Activated naive CD8-positive, alpha-beta T cell treated with anti-CD3 and anti-CD28 coated beads, Interleukin-2, amount 50 U/mL, for 24 hours (primary cell): ENCODE measurements at places on chromosomes 1 and 21.

DNA sequence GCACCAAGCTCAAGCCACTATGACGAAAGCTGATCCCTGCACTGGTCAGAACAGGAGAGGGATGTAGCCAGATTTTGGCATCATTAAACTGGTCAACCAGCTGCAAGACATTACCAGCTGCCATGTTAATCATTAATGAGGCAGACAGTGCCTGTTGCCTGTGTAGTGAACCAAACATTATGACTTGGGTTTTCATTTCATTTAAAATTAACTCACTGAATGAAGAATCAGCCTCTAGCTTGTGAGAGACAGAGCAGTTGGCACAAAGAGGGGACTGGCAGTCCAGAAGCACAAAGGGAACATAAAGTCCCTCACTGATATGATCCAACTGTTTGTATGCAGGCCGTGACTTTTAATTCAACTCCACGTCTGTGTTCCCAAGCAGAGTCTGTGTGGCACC, 318.9 kb downstream of the SEC16B start:
- no peaks in the 10 kb centered on the region for H3K4me1 ChIP-seq
- H3K4me3 ChIP-seq = no peak overlapping the region

DNA sequence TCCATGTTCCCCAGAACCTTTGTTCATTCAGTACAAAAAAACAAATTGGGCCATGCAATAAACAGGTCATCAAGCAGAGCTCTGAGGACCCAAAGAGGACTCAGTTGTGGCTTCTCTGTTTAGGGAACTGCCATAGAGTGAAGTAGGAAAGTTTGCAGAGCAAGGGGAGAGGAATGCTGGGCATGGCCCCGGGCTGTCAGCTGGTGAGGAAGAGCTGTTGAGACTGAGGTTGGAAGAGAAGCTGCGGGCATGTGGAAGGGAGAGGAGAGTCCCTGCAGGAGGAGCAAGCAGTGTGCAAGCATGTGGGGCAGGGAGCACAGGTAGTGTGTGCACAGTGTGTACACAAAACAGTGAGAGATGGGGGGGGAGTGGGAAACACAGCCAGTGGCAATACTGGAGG, 71.8 kb downstream of the NTPCR start:
- H3K27me3 ChIP-seq = no peaks in the 10 kb centered on the region
- peaks cover 14% of the 10 kb centered on the region for H3K36me3 ChIP-seq
- no peak overlapping the region for H3K4me3 ChIP-seq

DNA sequence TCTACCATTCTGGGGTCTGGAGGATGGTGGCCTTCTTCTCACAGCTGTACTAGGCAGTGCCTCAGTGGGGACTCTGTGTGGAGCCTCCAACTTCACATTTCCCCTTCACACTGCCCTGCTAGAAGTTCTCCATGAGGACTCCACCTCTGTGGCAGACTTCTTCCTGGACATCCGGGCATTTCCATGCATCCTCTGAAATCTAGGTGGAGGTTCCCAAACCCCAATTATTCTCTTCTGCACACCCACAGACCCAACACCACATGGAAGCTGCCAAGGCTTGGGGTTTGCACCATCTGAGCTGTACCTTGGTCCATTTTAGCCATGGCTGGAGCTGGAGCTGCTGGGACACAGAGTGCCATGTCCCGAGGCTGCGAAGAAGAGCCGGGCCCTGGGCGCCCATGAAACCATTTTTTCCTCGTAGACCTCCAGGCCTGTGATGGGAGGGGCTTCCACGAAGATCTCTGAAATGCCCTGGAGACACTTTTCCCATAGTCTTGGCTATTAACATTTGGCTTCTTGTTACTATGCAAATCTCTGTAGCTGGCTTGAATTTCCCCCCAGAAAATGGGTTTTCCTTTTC, 170.5 kb downstream of the FOXD2 start:
- no peak overlapping the region for H3K4me3 ChIP-seq
- peaks cover 12% of the 10 kb centered on the region for H3K27me3 ChIP-seq
- no peak overlapping the region for H3K27ac ChIP-seq
- H3K4me1 ChIP-seq = no peaks in the 10 kb centered on the region

DNA sequence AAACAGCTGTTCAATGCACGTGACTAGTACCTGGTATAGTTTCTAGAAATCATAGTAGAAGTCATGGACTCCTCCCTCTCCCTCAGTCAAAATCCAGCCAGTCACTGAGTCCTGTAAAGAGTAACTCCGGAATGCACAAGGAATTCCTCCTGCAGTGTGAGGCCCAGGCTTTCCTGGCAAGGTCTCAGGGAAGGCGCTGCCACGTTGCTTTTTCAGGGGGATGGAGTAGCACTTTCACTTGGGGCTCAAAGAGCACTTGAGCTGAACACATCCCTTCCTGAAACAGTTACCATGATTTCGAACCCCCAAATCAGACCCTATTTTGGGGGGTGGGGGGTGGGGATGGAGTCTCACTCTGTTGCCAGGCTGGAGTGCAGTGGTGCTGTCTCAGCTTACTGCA, 26.4 kb upstream of the LRRC8D start:
- DNase-seq = no peak
- H3K4me3 ChIP-seq = no peak overlapping the region
- H3K4me1 ChIP-seq = peaks cover 8% of the 10 kb centered on the region
- H3K27me3 ChIP-seq = no peaks in the 10 kb centered on the region
- no peak overlapping the region for H3K27ac ChIP-seq

- H3K36me3 ChIP-seq = no peaks in the 10 kb centered on the region
- H3K27ac ChIP-seq = no peak overlapping the region
- no peak for DNase-seq
- H3K4me3 ChIP-seq = no peak overlapping the region
Measured at GRCh38 chr1:10027027-10027426, 5.7 kb upstream of the UBE4B start.

- no peak for DNase-seq
- no peak overlapping the region for H3K27ac ChIP-seq
- H3K4me3 ChIP-seq = no peak overlapping the region
- no peaks in the 10 kb centered on the region for H3K4me1 ChIP-seq
- H3K27me3 ChIP-seq = peaks cover 2% of the 10 kb centered on the region
- no peaks in the 10 kb centered on the region for H3K36me3 ChIP-seq
Measured at GRCh38 chr1:208108213-208108608, 136.0 kb downstream of the PLXNA2 start.

- peaks cover 3% of the 10 kb centered on the region for H3K4me1 ChIP-seq
- peaks cover 3% of the 10 kb centered on the region for H3K27me3 ChIP-seq
- no peak overlapping the region for H3K27ac ChIP-seq
- no peak overlapping the region for H3K4me3 ChIP-seq
- no peak for DNase-seq
Measured at GRCh38 chr1:153688736-153689328, 10.3 kb downstream of the NPR1 start.

GRCh38 chr1:16244650-16245285, 7.8 kb upstream of the CPLANE2 start:
- no peaks in the 10 kb centered on the region for H3K27me3 ChIP-seq
- H3K4me1 ChIP-seq = peaks cover 17% of the 10 kb centered on the region
- H3K27ac ChIP-seq = no peak overlapping the region
- H3K4me3 ChIP-seq = no peak overlapping the region

DNA sequence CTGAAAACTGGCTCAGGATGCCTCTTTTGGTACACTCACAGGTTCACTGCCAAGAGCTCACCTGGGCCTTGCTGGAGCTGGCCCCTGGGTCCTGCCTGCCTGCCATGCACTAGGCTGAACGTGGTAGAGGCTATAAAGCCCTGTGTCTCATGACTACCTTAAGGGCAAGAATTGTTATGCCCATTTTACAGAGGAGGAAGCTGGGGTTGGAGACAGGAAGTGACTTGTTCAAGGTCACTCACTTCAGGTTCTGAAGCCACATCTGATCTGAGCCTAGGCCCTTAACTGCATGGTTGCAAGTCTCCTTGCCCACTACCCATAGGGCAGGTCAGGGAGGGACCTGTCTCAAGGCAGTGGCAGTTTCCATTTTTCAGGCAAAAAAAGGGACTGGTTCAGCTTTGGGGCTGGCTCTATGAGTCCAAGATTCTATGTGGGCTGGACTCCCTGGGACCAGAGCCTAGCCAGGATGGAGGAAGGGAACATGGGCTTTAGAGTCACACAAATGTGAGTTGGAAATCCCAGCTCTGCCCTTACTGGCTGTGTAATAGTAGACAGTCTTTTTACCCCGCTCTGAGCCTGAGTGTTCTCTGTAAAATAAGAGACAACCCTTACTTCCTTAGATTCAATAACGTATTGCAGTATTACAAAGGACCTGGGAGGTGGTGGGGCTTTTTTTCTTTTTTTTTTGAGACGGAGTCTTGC, 7.8 kb downstream of the STK40 start:
- H3K36me3 ChIP-seq = peaks cover 8% of the 10 kb centered on the region
- no peak overlapping the region for H3K4me3 ChIP-seq
- no peaks in the 10 kb centered on the region for H3K27me3 ChIP-seq
- peaks cover 76% of the 10 kb centered on the region for H3K4me1 ChIP-seq

DNA sequence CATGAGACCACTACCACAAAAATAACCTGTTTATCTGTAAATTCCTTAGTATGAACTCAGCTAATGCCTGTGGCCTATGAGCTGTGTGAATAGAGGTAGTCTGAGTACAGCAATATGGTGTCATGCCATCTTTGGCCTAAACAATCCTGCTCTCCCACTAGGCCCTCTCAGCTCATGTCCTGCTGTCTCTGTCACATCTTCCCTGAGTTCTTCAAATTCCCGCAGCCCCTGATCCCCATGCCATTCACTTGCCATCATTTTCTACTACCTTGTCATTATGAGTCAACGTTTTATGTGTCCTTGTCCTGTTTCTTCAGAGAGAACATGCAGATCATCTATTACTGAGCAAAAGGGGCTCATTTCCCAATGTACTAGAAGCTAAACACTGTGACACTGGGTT, 125.6 kb downstream of the SPATA46 start:
- no peak overlapping the region for H3K4me3 ChIP-seq
- no peak for DNase-seq
- H3K27me3 ChIP-seq = peaks cover 17% of the 10 kb centered on the region

GRCh38 chr1:199720496-199720895, 307.0 kb upstream of the NR5A2 start:
- H3K27ac ChIP-seq = no peak overlapping the region
- H3K27me3 ChIP-seq = peaks cover 24% of the 10 kb centered on the region
- H3K4me1 ChIP-seq = peaks cover 5% of the 10 kb centered on the region
- no peak overlapping the region for H3K4me3 ChIP-seq
- no peak for DNase-seq

DNA sequence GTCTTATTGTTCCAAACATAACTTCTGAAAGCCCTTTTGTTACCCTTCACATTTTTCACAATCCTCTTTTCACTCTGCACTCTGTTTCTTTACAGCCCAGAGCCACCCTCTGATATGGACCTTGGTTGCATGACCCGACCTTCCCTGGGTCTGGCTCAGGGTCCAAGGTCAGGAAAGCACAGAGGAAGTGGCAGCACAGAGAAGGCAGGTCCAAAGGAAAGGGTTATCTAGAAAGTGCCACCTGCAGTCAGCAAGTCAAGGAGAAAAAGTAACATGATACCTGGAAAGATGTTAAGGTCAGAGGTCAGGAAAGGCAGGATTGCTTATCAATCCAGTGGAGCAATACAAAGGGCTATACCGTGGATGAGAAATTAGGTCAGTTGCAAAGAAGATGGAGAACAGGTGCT, 18.4 kb downstream of the BCAR3 start:
- H3K36me3 ChIP-seq = no peaks in the 10 kb centered on the region
- no peak overlapping the region for H3K4me3 ChIP-seq
- DNase-seq = no peak
- no peaks in the 10 kb centered on the region for H3K4me1 ChIP-seq
- H3K27ac ChIP-seq = no peak overlapping the region
